Mucosa of descending colon (tissue), 3 donors: ENCODE measurements at places on chromosomes 3 and 15. TPM values are rescaled to one million over a fixed set of nuclear protein-coding genes. Genes with fewer than 3 reads are reported as not detected.

The FHIT gene
- total RNA-seq = 20.7 TPM

The SERPINI1 gene
- 0.84 TPM for total RNA-seq

The DET1 gene
- 7.3 TPM for total RNA-seq

The CMTM8 gene
- 3.5 TPM for total RNA-seq

The CLSTN2 gene
- total RNA-seq = 2.5 TPM

The CKMT1A gene
- 215 TPM for total RNA-seq

The MAGI1 gene
- total RNA-seq = 45.6 TPM

The SNX22 gene
- total RNA-seq = 0.29 TPM

The EPHA3 gene
- total RNA-seq = 1.0 TPM

The ATP10A gene
- total RNA-seq = 2.4 TPM

The SV2B gene
- 0.41 TPM for total RNA-seq

The LMLN gene
- 8.1 TPM for total RNA-seq

The PLCH1 gene
- 13.2 TPM for total RNA-seq

The GADL1 gene
- not detected for total RNA-seq

The ARL14 gene
- total RNA-seq = 40.4 TPM

The ZDHHC23 gene
- total RNA-seq = 36.1 TPM

The TTLL13 gene
- total RNA-seq = 0.63 TPM

The EDEM1 gene
- total RNA-seq = 52.6 TPM

The ZWILCH gene
- total RNA-seq = 4.8 TPM

The ETFA gene
- 286 TPM for total RNA-seq

The CD86 gene
- 3.7 TPM for total RNA-seq

The CCR3 gene
- not detected for total RNA-seq

The TPRG1 gene
- total RNA-seq = 2.2 TPM
